ENCODE measurements at places on chromosomes 1 and 21.

GRCh38 chr1:75765697-75766355, 20.2 kb upstream of the RABGGTB start:
- DNase-seq, result peak; percentile 13

DNA sequence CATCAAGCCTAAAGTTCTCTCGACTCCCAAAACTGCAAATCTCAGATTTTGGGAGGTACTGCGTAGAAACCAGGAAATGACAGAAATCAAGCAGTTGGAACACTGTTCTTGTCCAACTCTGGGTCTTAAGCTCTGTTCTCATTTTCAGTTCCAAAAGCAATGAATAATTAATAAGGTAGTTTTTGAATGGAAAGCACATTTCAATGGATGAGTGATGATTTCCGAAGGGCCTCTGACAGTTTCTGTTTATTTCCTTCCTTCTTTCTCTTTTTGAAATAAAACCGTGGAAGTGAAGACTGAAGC, 20.9 kb upstream of the TARBP1 start:
- DNase-seq, result no peak

- DNase-seq, result peak; percentile 16
Measured at GRCh38 chr21:42733037-42733627, 79.7 kb downstream of the PDE9A start.

DNA sequence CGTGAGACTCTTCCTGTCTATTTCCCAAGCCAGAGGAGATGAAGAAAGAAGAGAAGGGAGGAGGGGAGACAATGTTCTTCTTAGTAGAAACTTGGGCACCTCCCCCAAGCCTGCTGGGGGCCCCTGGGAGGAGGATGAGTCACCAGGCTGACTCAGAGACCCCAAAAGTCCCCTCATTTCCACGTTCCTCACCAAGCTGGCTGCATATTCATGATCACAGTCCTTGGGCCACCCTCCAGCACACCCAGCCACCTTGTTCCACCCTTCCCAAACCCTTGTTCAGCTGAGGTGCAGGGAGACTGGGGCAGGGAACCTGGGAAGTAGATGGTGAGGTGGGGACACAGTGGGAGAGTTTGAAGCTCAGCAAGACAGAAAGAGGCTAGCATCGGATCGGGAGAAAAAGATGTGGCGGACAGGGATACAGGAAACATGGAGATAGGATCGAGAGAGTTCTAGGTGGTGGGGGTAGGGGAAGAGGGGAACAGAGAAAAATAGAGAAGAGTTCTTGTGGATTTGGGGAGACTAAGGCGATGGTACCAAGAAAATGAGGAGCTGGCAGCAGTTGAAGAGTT, 712 bp downstream of the RAB13 start:
- peak; percentile 44 for DNase-seq

GRCh38 chr1:24540906-24541710, 14.8 kb upstream of the NCMAP start:
- peak; percentile 68 for DNase-seq

- DNase-seq, result peak; percentile 78
Measured at GRCh38 chr1:180482425-180483275, 19.7 kb downstream of the ACBD6 start.

DNA sequence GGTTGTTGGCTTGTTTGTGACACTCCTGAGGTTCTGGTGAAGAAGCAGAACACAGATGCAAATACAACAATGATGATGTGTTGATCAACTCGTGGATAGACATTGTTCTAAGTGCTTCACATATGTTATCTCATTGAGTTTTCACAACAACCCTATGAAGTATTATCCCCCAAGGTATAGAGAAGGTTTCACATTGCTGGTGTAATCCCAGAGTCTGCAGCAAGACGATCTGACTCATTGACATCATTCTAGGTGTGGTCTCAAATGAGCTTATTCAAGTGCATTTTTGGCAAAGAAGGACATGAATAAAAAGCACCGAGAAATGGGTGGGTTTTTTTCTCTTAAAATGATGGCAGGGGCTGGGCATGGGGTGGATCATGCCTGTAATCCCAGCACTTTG, 64.1 kb upstream of the SCAF4 start:
- no peak for DNase-seq

- peak; percentile 37 for DNase-seq
Measured at GRCh38 chr21:38825921-38826320, 20.2 kb downstream of the ETS2 start.

GRCh38 chr1:16009030-16009460, 5.0 kb downstream of the SRARP start:
- peak; percentile 84 for DNase-seq

DNA sequence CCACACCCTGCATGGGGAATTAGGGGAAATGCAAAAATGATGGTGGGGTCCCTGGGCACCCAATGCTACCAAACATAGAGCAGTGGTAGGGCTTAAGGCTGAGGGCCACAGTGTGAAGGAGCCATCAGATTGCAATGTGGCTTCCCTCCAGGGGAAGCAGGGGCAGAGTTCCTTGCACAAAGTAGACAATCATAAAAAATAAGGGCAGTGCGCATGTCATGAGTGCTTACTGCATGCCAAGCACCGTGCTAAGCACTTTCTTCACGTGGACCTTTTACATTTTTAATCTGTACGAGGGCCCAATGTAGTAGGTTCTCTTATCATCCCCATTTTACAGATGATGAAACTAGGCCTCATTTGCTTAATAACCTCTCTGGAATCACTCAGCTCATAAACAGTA, 56.6 kb downstream of the DDX20 start:
- DNase-seq, result no peak

DNA sequence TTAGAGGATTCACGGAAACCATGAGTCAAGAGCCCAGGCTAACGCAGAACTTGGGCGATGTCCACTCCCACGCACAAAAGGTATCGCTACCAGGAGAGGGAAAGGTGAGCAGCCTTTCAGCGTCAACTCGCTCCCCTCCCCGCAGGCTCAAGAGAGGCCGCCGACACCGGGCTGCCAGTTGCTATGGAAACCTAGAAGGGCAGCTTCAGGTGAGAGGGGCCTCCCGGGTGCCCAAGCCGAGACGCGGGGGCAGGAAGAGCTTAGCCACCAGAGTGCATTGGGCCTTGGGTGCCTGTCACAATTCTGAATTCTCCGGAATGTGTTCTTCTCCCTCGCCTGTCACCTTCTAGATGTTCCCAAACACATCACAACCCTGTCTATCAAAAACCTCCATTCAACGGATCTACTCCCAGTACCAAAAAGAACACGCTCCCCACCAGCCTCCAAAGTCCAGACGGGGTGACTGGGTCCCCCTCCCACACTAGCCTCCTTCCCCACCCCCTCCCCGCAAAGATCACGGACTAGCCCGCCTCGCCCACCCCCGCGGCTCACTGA, 694 bp downstream of the MEAF6 start:
- DNase-seq, result peak; percentile 5

DNA sequence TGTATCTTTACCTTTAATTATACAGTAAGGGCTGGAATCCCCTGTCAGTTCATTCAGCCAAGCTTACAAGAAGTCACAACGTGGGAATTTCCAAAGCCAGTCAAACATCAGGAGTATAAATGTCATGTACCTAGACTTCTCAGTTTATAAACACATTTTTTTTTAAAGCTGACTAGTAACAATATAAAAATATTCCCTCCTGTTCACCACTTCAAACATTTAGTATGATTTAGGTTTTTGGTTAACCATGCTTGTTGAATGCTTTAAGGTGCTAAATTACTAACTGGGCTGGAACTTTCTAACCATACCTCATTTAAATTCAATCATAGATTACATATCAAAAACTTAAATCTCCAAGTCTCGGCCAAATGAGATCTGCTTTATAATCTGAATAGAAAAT, 44.0 kb downstream of the JAK1 start:
- no peak for DNase-seq

DNA sequence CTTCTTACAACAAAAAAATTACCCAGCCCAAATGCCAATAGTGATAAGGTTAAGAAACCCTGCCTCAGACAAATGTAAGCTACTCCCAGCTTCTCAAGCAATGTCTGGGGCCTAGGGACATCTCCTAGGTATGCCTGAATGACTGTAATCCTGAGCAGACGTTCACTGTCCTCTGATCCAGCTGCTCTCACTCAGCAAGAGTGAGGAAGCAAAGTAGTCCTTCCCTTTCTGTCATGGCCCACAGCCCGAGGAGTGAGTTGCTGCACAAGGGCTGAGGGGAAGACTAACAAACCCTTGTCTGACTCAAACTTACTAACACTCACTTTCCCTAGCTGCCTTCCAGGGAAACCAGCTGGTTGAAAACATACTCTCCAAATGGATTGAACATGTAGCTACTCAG, 124.9 kb upstream of the TNFSF4 start:
- peak; percentile 74 for DNase-seq

- no peak for DNase-seq
Measured at GRCh38 chr21:45267390-45267760, 20.3 kb downstream of the POFUT2 start.

GRCh38 chr1:227343206-227343605, 24.9 kb upstream of the CDC42BPA start:
- no peak for DNase-seq

GRCh38 chr1:239870194-239870593, 221.5 kb upstream of the FMN2 start:
- no peak for DNase-seq

- DNase-seq, result peak; percentile 50
Measured at GRCh38 chr1:233114159-233114558, 163.7 kb downstream of the NTPCR start.

DNA sequence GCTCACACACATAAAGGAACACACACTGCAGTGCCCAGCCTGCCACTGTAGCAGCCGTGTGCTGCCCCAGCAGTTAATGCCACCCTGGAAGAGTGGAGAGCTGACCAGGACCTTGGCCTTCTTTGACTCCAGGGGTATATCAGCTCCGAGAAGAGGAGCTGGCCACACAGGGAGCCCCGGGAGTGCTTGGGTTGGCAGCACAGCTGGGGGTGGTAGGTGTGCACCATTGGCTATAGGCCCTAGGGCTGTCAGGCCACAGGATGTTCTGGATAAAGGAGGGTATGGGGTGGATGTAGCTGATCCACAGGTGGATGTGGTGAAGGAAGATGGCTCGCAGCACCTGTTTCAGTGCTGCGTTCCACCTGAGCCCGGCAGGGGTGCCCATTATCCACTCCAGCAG, 640.5 kb downstream of the PLPP3 start:
- DNase-seq, result no peak

GRCh38 chr1:110210604-110211495, 736 bp downstream of the KCNC4 start:
- peak; percentile 73 for DNase-seq

DNA sequence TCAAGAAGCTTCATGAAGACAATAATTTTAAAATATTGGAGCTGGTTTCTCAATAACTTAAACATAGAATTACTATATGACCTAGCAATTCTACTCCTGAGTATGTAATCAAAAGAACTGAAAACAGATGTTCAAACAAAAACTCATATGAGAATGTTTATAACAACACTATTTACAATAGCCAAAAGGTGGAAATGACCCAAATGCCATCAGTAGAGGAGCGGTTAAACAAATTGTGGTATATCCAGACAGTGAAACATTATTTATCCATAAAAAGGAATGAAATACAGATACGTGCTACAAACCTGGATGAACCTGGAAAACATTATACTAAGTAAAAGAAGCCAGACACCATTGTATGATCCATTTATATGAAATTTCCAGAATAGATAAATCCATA, 62.8 kb upstream of the UBE2U start:
- no peak for DNase-seq

DNA sequence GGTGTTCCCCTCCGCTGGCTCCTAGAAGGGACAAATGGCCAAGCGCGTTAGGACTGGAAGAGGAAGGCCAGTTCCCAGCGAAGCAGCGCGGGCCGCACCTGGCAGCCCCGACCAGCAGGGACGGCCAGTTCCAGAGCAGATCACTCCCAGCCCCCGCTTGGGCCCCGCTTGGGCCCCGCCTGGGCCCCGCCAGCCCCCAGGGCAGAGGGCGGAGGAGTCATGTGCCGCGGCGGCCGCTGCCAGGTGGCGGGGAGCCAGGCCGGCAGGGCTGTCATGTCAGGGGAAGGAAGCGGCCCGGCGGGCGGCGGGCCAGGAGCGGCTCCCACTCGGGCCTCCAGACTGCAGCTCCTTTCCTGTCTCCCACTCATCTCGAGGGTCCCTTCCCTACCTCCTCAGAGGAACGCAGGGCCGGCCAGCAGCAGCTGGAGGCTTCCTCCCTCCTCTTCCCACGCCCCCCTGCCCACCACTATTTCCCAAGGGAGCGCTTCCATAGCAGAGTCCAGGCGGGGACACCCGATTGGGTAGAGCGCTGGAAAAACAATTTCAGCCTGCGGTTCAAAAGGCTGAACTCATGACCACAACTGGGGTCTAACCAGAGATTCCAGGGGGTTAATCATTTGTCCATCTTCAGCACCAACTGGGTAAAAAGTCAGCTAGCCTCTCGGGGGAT, 16.5 kb downstream of the ZNF697 start:
- peak; percentile 78 for DNase-seq

- DNase-seq, result no peak
Measured at GRCh38 chr1:166933633-166934032, 41.7 kb downstream of the ILDR2 start.

- DNase-seq, result no peak
Measured at GRCh38 chr1:18603212-18603852, 27.3 kb upstream of the PAX7 start.

DNA sequence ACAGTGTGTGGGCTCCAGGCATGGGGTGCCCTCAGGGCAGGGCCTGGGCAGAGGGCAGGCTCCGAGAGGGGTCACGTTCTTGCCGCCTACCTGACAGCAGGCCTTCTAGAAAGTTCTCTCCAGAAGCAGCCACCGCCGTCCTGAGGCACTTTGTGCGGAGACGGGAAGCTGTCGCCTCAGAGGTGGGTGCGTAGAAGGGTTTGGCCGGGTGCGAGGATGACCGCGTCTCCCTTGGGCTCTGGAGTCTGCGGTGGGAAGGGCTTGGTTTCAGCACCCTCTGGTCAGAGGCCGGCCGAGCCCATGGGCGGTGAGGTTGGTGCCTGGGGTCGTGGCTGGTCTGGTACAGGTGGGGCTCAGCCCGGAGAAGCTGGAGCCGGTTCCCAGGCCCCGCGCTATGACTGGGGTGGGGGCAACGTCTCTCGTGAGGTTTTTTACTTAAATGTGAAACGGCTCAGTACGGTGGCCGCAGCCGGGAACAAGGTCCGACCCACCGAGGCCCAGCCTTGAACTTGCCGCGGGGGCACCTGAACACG, 10.1 kb upstream of the TTLL10 start:
- no peak for DNase-seq

GRCh38 chr21:25406887-25407579, 200.2 kb downstream of the MRPL39 start:
- DNase-seq, result no peak

- no peak for DNase-seq
Measured at GRCh38 chr1:53521924-53522552, 62.8 kb downstream of the DMRTB1 start.

DNA sequence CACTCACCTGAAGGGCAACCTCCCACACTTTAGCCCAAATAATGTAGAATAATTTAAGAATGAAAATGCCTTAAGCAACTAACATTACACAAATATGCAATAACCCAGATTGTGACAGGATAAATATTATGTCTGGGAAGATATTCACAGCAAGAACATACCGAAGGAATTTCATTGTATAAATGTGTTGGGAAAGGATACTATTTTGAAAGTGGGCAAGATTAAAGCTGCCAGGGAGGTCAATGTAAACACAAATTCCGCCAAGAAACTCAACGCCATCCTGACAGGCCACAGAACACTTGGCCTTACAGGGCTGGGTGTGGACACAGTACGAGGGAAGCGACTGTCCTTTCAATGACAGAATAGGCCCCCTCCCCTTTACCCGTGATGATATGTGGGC, 173.3 kb downstream of the RUNX1 start:
- no peak for DNase-seq

- DNase-seq, result no peak
Measured at GRCh38 chr1:28416509-28417194, 47.1 kb downstream of the PHACTR4 start.

All from suppressor macrophage (primary cell).